ENCODE measurements at places on chromosomes 4 and X. TPM values are rescaled to one million over a fixed set of nuclear protein-coding genes. Genes with fewer than 3 reads are reported as not detected.

DNA sequence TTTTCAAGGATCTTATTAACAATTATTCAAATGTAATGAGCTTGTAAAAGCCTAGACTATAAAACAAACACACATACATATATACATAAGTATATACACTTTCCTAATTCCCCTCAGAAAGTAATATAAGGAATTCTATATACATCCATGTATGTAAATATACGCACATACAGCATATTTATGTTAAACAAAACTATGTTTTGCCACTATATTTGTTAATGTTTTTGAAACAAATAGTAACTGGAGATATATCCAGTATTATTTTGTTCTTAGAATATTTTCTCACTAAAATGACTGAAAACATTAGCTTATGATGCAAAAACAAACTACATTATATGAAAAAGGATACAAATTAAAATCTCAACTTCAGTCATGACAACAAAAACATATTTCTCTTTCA, 85.1 kb downstream of the FBXO8 start:
- no peak for DNase-seq

GRCh38 chr4:20319825-20320612, 68.3 kb downstream of the SLIT2 start:
- DNase-seq, result no peak

- DNase-seq, result no peak
These were observed 64.6 kb downstream of the KDM6A start for GRCh38 chrX:44937606-44938005.

GRCh38 chrX:153214934-153215333, 35.9 kb downstream of the MAGEA1 start:
- no peak for DNase-seq

- DNase-seq, result no peak
These were observed 599.9 kb downstream of the IL15 start for GRCh38 chr4:142236268-142236667.

GRCh38 chr4:73127839-73128453, 58.4 kb upstream of the COX18 start:
- DNase-seq, result no peak

GRCh38 chr4:25550376-25551030, 105.1 kb upstream of the SLC34A2 start:
- no peak for DNase-seq

GRCh38 chr4:140028676-140029517, 125.1 kb downstream of the MAML3 start:
- DNase-seq, result no peak

- DNase-seq, result no peak
These were observed 97.5 kb upstream of the CBR4 start for GRCh38 chr4:169107528-169107927.

DNA sequence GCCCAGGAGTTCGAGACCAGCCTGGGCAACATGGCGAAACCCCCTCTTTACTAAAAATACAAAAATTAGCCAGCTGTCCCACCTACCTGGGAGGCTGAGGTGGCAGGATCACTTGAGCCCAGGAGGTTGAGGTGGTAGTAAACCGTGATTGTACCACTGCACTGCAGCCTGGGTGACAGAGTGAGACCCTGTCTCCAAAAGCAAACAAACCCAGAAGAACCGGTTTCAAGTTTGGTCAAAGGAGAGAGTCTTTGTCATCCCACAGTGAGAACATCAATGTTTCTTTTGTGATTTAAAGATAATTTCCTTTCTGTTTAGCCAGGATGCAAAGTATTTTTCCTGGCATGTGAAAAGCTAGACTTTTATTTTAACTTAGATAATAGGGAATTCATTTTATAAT, 26.7 kb downstream of the PDK3 start:
- no peak for DNase-seq

- DNase-seq, result no peak
These were observed 35.5 kb downstream of the CCNI start for GRCh38 chr4:77040270-77040669.

DNA sequence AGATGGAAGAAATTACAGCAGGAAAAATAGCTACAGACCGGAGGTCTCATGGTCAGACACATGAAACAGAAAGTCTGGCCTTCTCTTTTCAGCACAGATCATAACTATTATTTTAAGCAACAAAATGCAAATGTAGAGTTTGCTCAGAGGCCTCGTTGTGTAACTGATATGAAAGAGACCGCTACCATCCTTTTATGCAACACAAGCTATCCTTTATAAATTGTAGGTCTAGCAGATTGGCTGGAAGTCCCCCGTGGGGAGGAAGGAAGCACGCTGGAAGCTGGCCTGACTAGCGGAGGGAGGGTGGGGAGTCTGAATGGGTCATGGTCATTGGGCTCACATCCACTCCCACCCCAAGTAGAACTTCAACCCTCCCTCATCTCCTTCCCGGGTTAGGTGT, 27.7 kb downstream of the DMP1 start:
- no peak for DNase-seq

DNA sequence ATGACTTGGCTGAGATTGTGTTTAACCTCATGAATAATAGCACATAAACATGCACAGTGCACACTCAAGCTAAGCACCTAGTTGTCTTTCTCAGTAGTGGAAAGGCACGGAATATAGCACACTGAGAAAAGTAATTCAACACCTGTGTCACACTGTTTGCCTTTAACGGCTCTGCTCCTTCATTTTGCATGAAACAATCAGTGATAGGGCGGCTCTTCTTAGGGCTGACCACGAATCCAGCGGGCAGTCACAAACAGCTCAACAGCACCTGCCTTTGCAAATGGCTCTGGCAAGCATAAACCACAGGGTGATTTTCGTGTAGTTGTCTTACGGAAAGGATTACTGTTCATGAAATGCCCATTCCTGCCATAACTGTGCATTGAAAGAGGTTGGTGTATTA, 954.0 kb upstream of the TENM3 start:
- DNase-seq, result no peak

- no peak for DNase-seq
These were observed 623.8 kb downstream of the FAT4 start for GRCh38 chr4:125938541-125938940.

DNA sequence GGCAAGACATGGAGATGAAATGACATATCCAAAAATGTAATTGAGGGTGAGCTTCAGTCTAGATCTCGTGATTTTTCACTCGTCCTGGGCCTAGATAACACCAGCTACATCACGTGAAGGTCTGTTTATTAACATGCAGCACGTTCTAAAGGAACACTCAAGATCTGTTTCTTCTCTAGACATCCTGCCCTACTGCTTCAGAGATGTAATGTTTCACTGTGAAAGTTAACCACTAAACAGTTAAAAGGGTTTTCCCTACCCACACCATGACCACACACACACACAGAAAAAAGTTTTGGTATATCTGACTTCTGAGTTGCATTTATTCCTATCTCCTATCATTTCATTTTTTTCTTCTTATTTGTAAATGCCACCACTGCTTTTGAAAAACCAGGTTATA, 52.3 kb upstream of the SMIM31 start:
- DNase-seq, result no peak

DNA sequence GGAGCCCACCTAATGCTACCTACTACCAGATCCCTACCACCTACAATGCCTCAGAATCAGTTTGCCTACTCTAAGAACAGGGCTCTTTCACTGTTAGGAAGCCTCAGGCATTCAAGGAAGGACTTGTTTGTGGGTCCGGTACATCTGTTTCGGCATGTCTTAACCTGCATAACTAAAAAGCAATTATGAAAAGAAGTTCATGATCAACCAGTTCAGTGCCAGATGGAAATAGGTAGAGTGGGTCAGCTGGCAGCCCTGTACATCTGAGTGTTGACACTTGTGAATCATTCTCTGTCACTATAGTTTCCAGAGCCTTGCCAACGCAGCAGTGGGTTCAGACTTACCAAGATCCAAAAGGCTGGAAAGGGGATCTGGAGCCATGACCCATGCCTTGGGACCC, 3.3 kb downstream of the TMEM185A start:
- DNase-seq, result no peak

Gene CT45A3
- not detected for total RNA-seq

Gene MAPK10
- 45.0 TPM for total RNA-seq

Gene PRDM8
- total RNA-seq, result 4.1 TPM

Gene PTCHD1
- total RNA-seq, result 1.6 TPM

Gene ALB
- 83.2 TPM for total RNA-seq

Gene SMIM10
- total RNA-seq, result 4.1 TPM

Gene CDK16
- 80.9 TPM for total RNA-seq

Gene TRMT2B
- 26.8 TPM for total RNA-seq

Gene PPBP
- total RNA-seq, result 0.60 TPM
